ENCODE measurements at places on chromosomes 12 and 14.

GRCh38 chr14:72387726-72388125, 455.5 kb downstream of the RGS6 start:
- peak; percentile 48 for DNase-seq

DNA sequence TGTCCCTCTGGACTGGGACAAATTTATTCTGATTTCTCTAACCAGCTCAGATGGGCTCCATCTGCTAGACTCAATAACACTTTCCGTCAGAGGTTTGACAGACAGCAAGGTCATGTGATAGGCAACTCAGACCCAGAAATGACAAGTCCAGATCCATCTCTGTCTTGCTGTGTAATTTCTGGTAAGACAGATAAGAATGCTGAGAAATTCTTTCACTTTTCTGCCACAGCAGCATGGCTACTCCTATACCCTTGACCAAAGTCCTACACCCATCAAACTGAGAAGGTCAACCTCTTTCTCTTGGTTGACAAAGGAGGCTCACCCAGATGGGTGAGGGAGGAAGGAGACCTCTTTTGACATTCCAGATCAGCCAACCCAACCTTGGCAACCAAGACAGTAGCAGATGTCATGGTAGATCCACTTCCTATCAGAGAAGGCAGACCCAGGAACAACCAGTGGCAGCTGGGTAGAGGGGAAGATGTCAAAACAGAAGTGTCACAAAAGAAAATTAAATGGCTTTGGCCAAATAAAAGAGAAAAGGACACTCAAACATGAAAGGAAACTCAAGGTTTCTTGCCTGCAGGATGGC, 36.9 kb upstream of the PRKAB1 start:
- DNase-seq = no peak

- no peak for DNase-seq
Observed at GRCh38 chr14:43877351-43877960, 629.6 kb downstream of the FSCB start.

DNA sequence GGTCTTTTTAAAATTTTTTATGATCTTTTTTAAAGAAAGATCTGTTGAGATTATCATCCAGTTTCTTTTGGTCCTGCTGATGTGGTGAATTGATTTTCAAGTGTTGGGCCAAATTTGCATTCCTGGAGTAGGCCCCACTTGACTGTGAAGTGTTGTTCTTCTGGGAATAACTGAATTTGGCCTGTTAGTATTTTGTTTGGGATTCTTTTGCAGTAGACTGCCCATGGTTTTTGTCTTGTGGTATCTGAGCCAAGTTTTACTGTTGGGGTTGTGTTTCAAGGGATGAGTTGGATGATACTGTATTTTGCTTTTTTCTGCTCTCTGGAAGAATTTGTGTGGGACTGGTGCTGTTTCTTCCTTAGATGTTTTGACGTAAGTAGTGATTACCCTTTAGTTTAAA, 4.0 kb upstream of the SYCP3 start:
- no peak for DNase-seq

DNA sequence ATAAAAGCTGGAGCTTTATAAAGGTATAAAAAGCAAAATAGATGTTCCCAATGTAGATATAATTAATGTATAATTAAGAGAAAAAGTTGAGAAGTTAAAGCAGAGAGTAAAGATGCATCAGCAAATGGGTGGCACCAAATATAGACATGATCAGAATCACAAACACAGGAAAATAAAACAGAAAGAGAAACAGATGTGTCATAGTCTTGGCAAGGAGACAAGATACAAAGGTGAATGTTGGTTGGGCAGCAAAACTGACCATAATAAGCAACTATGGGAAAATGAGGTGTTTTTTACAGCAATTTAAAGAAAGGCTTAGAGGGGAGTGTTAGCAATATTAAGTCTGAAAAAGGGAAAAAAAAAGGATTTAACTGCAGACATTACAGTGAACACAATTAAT, 135.4 kb upstream of the CLEC14A start:
- no peak for DNase-seq

DNA sequence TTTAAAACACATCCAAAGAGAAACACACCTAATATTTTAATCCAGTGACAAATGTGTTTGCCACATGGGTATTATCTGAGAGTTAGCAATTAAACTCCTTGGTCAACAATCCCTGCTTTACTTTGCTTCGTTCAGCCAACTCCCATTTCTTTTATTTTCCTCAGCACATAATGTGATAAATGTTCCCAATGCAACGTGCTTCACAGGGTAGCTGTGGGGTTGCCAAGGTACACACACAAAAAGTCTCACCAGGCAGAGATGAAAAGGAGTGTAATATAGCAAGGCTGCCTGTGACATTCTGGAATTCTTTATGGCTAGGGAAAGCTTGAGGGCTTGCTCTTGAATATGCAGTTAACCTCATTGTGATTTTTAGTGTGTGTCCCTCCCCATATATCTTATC, 208.0 kb upstream of the DIO2 start:
- no peak for DNase-seq

DNA sequence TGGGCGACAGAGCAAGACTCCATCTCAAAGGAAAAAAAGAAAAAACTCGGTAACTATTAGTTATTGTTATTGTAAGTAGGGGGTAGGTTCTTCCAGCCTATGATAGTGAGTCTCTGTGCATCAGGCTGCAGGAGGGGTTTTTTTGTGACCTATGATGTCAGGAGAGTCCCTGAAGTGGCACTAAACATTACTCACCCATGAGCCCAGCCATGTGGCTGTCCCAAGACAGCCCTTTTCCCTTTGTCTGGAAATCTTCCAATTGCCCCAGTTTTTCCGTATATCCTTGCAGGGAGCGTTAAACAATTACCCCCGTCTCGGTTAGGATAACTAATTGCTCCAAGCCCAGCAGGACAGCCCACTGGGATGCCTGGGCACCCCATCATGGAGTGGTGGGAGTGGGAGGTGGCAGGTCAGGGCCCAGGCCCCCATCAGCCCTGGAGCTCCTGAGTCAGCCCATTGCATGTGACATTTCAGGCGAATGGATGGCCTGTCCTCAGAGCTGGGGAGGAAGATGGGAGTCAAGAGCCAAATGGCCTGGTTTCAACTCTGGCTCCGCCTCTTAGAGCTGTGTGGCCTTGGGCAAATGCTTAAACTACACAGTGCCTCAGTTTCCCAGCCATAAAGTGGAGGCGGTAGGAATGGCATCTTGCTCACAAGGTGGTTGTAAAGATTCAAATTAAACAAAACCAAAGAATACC, 16.4 kb downstream of the PHETA1 start:
- no peak for DNase-seq

- DNase-seq = no peak
Observed at GRCh38 chr14:28745176-28745575, 21.4 kb upstream of the FOXG1 start.

- DNase-seq = no peak
Observed at GRCh38 chr12:123122626-123123025, 28.3 kb downstream of the PITPNM2 start.

DNA sequence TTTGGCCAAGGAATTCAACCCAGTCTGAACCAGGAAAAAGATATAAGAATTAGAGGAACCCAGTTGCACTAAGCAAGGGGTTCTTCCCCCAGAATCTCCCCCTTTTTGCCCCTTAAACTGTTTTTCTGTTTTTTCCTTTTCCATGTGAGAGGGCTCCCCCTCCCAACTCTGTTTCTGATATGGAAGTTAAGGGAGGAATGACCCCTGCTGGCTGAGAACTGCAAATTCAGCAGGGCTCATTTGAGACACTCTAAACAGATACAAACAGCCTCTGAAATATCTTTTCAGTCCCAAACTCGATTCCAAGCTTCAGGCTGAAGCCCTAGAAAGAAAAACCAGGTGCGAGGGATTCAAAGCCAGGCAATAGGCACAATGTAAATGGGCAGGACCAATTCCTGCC, 132.7 kb downstream of the SLC41A2 start:
- no peak for DNase-seq

- no peak for DNase-seq
Observed at GRCh38 chr14:55427439-55427838, 13.0 kb downstream of the TBPL2 start.

- no peak for DNase-seq
Observed at GRCh38 chr14:33563191-33563900, 387.5 kb downstream of the EGLN3 start.

- no peak for DNase-seq
Observed at GRCh38 chr12:75622492-75622891, 111.1 kb upstream of the KRR1 start.

GRCh38 chr12:66066929-66067523, 63.5 kb downstream of the LLPH start:
- DNase-seq = peak; percentile 66

- DNase-seq = no peak
Observed at GRCh38 chr12:94872007-94872653, 131.4 kb downstream of the NDUFA12 start.

- DNase-seq = no peak
Observed at GRCh38 chr14:79040790-79041189, 870.6 kb downstream of the NRXN3 start.

DNA sequence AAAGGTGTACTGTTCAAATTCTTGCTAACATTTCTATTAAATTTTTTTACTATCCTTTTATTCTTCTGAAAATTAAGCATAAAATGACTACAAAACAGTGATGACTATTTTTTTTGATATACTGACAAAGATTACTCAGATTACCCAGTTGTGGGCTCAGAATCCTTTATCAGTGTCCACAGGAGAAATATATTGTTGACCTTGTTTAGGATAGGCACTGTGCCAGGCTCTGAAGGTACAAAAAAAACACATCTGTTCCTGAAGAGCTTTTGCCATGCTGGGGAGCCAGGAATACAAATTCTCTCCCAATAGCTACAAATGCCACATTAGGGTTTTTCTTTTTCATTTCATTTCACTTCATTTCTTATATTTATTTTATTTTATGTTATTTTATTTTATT, 26.9 kb upstream of the GCH1 start:
- no peak for DNase-seq

DNA sequence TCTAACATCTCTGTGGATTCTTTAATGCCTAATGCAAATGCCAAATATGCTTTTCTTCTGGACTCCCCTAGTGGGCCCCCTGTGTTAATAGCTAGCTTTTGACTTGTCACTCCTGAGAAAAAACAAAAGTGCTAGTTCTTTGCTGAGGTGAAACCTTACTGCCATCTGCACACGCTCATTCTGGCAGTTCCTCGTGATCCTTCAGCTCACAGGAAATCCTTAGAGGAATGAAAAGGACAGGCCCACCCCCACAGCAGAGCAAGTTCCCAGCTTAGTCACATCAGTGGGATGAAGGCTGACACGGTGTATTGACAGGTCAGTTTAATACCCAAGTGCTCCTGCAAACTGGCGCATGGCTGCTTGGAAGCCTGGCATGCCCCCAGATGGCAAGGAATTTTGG, 165.1 kb upstream of the ATP2B1 start:
- no peak for DNase-seq

DNA sequence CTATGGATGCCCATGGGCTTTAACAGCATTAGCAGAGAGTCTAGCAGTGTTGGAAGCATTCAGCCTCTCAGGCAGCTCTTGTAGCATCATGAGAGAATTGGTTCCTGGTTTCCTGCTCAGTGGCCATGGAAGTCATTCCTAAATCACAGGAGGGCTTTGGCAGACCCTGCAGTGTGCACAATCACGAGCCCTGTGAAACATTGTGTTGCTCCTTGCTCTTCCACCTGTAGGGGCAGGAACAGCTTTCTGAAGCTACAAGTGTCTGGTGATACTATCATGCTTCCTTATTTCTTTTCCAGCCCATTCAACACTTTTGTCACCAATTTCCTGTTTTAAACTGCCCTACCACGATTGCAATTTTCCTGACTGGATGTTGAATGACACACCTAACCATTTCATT, 402.2 kb upstream of the USP15 start:
- DNase-seq = no peak

GRCh38 chr14:67738740-67739504, 37.2 kb downstream of the RDH12 start:
- DNase-seq = no peak

DNA sequence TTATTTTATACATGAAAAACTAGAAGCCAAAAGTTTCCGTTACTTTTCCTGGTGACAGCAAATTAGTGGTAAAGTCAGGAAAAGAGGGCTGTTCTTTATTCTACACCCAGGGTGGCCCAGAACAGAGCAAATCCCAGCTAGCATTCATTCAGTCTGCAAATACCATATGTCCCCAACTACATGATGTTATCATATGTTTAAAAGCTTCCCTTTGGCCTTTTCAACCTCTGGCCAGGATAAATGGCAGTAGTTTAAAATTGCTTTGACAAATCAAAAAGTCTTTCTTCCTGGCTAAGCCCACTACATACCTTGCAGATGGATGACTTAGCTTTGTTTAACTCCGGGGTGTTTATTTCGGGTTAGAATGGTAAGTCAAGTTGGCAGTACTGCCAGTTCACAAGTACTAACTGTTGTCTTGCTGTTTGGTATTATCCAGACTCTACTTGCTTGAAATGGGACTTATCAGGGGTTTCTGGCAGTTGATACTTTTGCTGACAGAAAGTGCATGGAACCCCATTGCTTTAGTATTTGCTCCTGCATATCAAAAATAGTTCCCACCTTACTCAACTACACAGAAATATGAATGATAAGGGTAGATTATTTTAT, 69.7 kb downstream of the PKP2 start:
- DNase-seq = no peak

DNA sequence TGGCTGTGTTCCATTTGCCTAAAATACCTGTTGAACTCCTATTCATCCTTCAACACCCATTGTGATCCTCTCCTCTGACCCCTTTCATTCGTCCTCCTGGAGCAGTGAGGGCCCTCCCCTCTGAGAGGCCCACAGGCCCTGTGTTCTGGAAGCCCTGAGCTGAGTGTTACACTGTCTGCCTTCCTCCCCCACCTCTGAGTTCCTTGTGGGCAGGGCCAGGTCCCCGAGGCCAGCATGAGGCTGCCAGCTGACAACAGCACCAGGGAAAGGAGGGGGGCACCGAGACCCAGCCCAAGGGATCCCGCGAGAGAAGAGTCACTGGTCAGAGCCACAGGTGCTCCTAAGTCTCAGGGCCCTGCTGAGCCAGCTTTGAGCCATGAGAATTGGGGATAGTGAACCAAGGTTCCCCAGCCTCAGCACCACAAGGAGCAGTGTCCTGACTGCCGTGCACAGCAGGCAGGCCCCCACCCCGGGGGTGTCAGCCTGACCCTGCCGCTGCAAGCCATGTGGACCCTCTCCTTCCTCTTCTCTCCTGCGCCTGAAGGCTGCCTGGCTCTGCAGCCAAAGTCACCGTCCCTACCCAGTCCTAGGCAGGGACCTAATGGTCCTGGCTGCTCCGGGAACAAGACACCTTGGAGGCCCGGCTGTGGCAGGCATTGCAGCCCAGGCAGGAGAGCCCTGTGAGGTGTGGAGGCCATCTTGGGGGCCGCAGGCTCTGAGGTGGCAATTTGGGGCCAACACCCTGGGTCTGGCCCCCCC, 52.5 kb downstream of the BEGAIN start:
- no peak for DNase-seq

Data from hematopoietic multipotent progenitor cell (in vitro differentiated cells).